ENCODE measurements at places on chromosomes 3 and 15.
A peak's percentile ranks its signal among the peaks of the same experiment; 100 is the strongest.

- H3K27me3 ChIP-seq = no peaks in the 10 kb centered on the region
- H3K4me1 ChIP-seq = no peaks in the 10 kb centered on the region
- no peak overlapping the region for H3K27ac ChIP-seq
- H3K4me3 ChIP-seq = no peak overlapping the region
- no peak for DNase-seq
These were observed 253.7 kb downstream of the IL5RA start for GRCh38 chr3:2856138-2857133.

DNA sequence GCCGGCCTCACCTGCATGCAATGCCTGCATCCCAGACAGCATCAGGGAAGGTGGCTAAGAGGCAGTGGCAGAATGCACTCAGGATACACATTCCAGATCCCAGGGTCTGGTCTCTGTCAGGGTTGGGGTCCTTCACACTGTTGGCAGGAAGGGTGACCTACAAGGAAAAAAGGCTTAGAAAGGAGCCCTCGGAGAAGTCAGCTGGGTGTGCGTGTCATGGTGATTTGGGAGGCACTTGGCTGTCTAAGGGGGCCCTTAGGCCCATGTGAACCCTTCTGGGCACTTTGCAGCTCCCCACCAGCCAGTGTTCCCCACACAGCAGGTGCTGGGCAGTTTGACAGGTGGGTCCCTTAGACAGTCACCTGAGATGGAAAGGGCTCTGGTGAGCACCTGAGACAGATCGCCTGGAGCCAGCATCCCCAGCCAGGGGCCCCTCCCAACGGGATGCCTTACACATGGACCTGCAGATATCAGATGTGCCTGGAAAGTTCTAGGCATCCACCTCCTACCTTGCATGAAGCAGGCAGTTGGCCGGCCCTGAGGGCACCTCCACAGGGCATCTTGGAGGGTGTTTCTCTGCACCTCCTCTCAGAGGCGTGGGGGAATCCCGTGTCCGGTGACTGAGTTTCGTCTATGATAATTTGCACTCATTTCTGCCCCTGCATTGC lies 131.6 kb downstream of the LRRK1 start:
- no peaks in the 10 kb centered on the region for H3K36me3 ChIP-seq
- no peaks in the 10 kb centered on the region for H3K4me1 ChIP-seq
- DNase-seq = no peak

DNA sequence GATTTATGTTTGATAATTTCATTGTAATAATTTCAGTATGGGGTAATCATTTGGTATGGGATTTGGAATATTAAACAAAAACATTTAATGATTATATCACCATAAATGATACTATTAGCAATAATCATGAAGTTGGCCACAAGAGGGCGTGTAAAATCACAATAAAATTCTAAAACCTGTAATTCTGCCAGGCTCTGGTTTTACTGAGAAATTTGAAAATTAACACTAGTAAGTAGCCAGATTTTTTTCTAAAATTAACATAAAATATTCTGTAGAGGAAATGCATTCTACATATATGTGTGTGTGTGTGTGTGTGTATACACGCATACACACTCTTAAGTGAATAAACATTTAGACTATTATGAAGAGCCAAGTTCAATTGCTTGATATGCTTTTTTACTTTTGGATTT lies 40.5 kb downstream of the FEZF2 start:
- no peaks in the 10 kb centered on the region for H3K4me1 ChIP-seq
- DNase-seq = peak; percentile 65
- H3K36me3 ChIP-seq = no peaks in the 10 kb centered on the region

GRCh38 chr3:112966633-112967032 lies 8.3 kb downstream of the CD200R1 start:
- no peak overlapping the region for H3K27ac ChIP-seq
- no peaks in the 10 kb centered on the region for H3K4me1 ChIP-seq
- H3K27me3 ChIP-seq = no peaks in the 10 kb centered on the region

- peaks cover 3% of the 10 kb centered on the region for H3K36me3 ChIP-seq
- peaks cover 6% of the 10 kb centered on the region for H3K4me1 ChIP-seq
- H3K27ac ChIP-seq = no peak overlapping the region
- H3K4me3 ChIP-seq = no peak overlapping the region
- H3K27me3 ChIP-seq = no peaks in the 10 kb centered on the region
These were observed 42.2 kb downstream of the CLDN18 start for GRCh38 chr3:138051947-138052802.

DNA sequence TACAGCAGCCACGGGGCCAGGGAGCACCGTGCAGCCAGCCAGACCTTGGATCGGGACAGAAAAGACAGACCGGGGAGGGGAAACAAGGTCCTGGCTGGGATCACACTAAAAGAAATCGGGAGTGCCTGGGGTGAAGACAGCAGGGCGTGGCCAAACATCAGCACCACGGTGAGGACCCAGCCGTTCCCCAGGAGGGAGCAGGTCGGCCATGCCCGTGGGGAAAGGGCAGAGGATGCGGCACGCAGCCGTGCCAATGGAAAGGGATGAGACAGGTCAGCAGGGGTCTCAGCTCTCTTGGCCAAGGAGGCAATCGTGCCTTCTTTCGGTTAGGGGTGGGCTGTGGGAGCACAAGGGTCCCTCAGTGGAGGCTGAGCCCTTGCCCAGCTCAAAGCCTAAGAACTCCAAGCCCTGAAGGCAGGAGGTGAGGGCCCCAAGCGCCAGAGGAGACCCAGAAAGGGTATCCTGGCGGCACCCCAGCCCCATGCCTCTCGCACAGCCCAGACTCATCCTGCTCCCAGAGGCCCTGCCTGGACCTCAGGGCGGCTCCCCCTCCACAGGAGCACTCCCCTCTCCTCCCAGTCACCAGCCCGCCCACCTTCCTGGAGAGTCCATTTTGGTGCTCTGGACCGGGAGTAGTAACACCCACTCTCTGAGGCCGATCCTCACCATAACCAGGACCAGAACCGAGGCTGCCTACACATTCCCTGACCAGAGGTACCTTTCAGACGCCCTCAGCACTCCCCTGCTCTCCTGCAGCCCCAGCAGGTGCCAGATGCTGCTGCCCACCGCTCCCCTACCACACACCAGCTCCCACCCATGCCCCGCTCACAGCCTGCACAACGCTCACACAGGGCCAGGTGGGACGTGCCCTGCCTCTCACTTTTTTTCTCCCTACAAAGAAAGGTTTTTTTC lies 23.2 kb upstream of the OCA2 start:
- H3K27ac ChIP-seq = no peak overlapping the region
- no peaks in the 10 kb centered on the region for H3K4me1 ChIP-seq
- DNase-seq = no peak
- H3K27me3 ChIP-seq = no peaks in the 10 kb centered on the region
- peaks cover 6% of the 10 kb centered on the region for H3K36me3 ChIP-seq
- no peak overlapping the region for H3K4me3 ChIP-seq

GRCh38 chr15:54119051-54119450 lies 140.8 kb downstream of the UNC13C start:
- no peak overlapping the region for H3K27ac ChIP-seq
- H3K36me3 ChIP-seq = no peaks in the 10 kb centered on the region
- H3K4me3 ChIP-seq = no peak overlapping the region
- no peaks in the 10 kb centered on the region for H3K27me3 ChIP-seq
- no peak for DNase-seq
- no peaks in the 10 kb centered on the region for H3K4me1 ChIP-seq

DNA sequence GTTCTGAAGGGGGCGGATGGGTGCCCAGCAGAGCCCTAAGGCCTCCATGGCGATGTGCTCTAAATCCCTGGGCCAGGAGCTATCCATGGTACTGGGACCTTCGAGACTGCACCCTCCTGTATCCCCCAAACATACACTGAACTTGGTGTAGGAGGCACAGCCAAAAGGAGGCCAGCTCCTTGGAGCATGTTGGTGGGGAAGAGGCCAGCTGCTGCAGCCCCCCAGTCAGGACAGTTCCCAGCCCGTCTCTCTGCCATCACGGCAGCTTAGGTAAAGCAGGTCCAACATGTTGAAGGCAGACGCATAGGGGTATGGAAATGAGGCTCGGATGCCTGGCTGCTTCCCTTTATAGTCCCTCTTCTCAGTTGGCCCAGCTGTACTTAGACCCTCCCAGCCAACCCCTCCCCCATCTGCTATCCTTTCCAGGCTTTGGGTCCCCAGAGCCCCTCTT lies 1.8 kb downstream of the CAMKV start:
- peak; percentile 65 for DNase-seq
- no peaks in the 10 kb centered on the region for H3K36me3 ChIP-seq
- H3K4me3 ChIP-seq = no peak overlapping the region
- H3K27me3 ChIP-seq = peaks cover 50% of the 10 kb centered on the region
- no peaks in the 10 kb centered on the region for H3K4me1 ChIP-seq
- H3K27ac ChIP-seq = no peak overlapping the region

DNA sequence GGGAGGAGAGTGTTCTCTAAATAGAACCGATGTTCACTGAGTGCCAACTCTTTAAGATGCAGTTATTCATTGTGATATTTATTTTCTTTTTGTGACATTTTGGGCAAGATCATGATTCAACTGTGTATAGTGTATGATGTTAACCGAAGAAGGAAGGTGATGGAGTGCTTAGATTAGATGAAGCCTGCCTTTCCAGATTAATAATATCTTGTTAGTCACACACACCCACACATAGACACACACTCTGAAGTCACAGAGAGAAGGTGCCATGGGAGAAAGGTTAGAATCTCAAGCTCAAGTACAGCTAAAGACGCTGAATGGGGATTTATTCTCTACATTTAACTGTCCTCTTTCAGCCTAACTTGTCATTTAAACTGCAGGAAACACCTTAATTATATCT lies 77.0 kb downstream of the SLC9A9 start:
- no peaks in the 10 kb centered on the region for H3K27me3 ChIP-seq
- peak; percentile 46 for DNase-seq
- H3K36me3 ChIP-seq = no peaks in the 10 kb centered on the region
- H3K4me1 ChIP-seq = peaks cover 26% of the 10 kb centered on the region
- H3K4me3 ChIP-seq = no peak overlapping the region

- H3K4me3 ChIP-seq = no peak overlapping the region
- no peak for DNase-seq
- H3K36me3 ChIP-seq = no peaks in the 10 kb centered on the region
- no peaks in the 10 kb centered on the region for H3K27me3 ChIP-seq
- 0 out of 2 replicates have a peak, but pooled peaks cover 6% of the 10 kb centered on the region for H3K4me1 ChIP-seq
These were observed 579.0 kb downstream of the MFSD1 start for GRCh38 chr3:159380891-159381290.

DNA sequence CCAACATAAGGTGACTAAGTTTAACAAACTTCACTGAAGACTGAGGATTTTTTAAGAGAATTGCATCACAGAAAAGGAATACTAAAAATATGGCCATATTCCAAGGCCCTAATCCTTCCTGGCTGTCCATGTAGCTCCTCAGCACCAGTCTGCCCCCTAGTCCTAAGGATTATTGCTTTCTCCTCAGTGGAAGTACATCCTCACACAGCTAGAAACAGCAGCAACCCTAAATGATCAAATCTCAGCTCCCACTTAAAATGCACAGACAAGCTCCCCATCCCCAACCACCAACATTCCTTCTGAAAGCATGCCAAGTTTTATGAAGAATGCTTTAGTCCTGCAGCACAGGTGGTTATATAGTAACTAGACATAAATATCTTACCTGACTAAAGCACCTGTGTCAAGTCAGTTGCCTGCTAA lies 14.7 kb downstream of the ST3GAL6 start:
- H3K4me3 ChIP-seq = no peak overlapping the region
- H3K36me3 ChIP-seq = no peaks in the 10 kb centered on the region
- H3K27ac ChIP-seq = peak overlapping the region; percentile 46
- peak; percentile 74 for DNase-seq
- peaks cover 30% of the 10 kb centered on the region for H3K4me1 ChIP-seq

GRCh38 chr15:27490867-27491595 lies 520.0 kb downstream of the GABRG3 start:
- no peak overlapping the region for H3K27ac ChIP-seq
- DNase-seq = no peak
- H3K4me3 ChIP-seq = no peak overlapping the region
- no peaks in the 10 kb centered on the region for H3K36me3 ChIP-seq

- no peaks in the 10 kb centered on the region for H3K36me3 ChIP-seq
- no peaks in the 10 kb centered on the region for H3K27me3 ChIP-seq
- peaks cover 12% of the 10 kb centered on the region for H3K4me1 ChIP-seq
- DNase-seq = no peak
- no peak overlapping the region for H3K27ac ChIP-seq
- H3K4me3 ChIP-seq = no peak overlapping the region
These were observed 250.9 kb downstream of the MAGI1 start for GRCh38 chr3:65787827-65788226.

DNA sequence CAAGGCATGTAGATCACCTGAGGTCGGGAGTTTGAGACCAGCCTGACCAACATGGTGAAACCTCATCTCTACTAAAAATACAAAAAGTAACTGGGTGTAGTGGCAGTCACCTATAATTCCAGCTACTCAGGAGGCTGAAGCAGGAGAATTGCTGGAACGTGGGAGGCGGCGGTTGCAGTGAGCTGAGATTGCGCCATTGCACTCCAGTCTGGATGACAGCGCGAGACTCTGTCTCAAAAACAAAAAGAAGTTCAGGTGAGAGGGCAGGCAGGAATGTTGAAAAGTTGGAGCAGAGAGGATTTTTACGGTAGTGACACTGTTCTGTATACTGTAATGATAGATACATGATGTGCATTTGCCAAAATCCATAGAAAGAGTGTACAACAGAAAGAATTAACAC lies 31.7 kb downstream of the GXYLT2 start:
- no peak for DNase-seq
- H3K4me3 ChIP-seq = no peak overlapping the region
- H3K27me3 ChIP-seq = no peaks in the 10 kb centered on the region
- H3K27ac ChIP-seq = no peak overlapping the region

GRCh38 chr15:69299943-69300588 lies 1.4 kb downstream of the PAQR5 start:
- H3K27ac ChIP-seq = no peak overlapping the region
- H3K36me3 ChIP-seq = no peaks in the 10 kb centered on the region
- H3K27me3 ChIP-seq = no peaks in the 10 kb centered on the region

DNA sequence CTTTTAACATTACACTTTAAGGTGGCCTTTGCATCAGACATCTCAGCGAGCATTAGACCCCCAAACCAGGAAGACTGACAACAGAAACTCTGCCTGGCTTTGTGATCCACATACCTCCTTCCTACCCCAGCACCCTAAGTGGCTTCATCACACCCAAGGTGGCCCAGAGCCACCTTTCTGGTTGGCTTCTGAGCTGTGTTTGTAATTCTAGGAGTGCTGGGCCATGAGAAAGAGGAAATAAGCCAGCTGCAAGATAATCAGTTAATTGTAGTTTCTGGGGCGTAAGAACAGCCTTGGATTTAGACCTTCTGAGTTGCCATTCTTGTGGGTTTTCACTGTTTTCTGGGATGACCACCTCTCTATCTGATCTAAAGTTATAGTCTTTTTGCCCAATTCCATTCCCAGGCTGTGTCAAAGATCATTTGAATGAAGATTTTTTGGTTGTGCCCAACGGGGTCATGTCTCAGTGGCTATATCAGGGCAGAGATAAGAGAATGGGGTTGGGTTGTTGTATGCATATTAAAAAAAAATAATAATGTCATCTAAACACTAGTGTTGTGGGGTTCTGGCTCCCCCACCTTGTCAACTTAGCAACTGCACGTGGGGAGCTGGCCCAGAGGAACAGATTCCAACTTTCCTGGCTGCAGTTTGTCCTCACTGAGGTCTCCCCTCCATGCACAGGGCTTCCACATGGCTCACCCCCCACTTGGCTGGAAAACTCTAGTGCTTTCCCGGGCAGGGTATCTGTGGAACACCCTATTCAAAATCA lies 234.8 kb upstream of the WNT5A start:
- no peak overlapping the region for H3K27ac ChIP-seq
- DNase-seq = peak; percentile 71
- peaks cover 27% of the 10 kb centered on the region for H3K4me1 ChIP-seq
- H3K36me3 ChIP-seq = no peaks in the 10 kb centered on the region
